Cortex of kidney (tissue), 1 donor: ENCODE measurements at places on chromosomes 11 and 22.

GRCh38 chr11:128903248-128904061 lies 12.3 kb downstream of the KCNJ5 start:
- no peak for DNase-seq

GRCh38 chr11:119688356-119688755 lies 40.6 kb downstream of the NECTIN1 start:
- no peak for DNase-seq

DNA sequence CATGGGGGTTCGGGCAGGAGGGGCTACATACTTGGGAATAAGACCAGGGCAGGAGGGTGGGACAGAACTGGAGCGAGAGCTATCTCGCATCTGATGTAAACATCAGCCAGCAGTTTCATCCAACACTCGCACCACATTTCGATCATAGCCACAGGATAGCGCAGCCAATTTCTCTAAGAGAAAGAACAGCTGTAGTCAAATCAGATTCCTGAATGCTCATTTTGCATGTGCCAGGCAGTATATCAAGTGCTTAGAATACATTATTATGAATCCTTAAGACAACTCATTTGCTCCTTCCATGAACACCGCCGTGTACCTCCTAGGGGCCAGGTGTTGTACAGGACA lies 14.5 kb downstream of the DGCR2 start:
- DNase-seq, result no peak

GRCh38 chr11:48093795-48094642 lies 113.7 kb downstream of the PTPRJ start:
- DNase-seq, result no peak

GRCh38 chr22:19654338-19654987 lies 59.8 kb upstream of the SEPTIN5 start:
- DNase-seq, result no peak

GRCh38 chr11:7851391-7851790 lies 54.6 kb upstream of the OR5P2 start:
- no peak for DNase-seq

GRCh38 chr11:119406005-119406404 lies 17.0 kb downstream of the THY1 start:
- no peak for DNase-seq
